Astrocyte of the hippocampus (primary cell): ENCODE measurements at places on chromosomes 4 and X.
A peak's percentile ranks its signal among the peaks of the same experiment; 100 is the strongest.

GRCh38 chrX:9071031-9071650 is 37.2 kb upstream of the FAM9B start:
- peak; percentile 48 for DNase-seq

DNA sequence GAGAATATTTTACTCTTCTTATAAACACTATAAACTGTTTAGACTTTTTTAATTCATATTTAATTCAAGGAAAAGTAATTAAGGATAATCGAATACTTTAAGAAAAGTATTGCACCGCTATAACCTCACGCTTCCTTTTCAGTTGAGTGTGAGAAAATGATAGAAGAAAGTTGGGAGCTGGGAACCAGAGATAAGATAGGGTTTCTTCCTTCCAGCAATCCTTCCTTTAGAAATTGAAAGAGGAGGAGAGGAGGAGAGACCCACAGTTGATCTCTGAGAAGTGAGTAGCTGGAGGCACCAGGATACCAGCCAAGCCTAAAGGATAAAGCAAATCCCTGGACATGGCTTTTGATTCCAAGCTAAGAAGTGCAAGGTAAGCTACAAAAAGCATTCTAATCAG is 242.3 kb upstream of the NOCT start:
- no peak for DNase-seq

DNA sequence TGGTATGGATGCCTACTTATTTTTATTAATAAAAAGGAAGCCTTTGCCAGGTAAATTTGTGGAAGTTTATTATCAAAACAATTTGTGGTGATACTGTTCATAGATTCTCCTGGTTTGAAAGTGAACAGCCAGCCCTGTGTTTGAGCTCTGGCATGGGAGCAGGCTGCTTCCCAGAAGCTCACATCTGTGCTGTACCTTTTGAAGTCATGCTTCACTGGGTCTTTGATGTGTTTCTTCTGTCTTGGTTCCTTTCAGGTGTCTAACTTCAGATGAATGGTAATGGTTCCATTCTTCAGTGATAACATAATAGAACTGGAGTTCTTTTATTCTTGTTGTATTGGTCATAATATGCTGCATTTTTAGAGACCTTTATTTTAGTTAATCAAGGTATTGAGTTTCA is 85.5 kb downstream of the BMPR1B start:
- no peak for DNase-seq

DNA sequence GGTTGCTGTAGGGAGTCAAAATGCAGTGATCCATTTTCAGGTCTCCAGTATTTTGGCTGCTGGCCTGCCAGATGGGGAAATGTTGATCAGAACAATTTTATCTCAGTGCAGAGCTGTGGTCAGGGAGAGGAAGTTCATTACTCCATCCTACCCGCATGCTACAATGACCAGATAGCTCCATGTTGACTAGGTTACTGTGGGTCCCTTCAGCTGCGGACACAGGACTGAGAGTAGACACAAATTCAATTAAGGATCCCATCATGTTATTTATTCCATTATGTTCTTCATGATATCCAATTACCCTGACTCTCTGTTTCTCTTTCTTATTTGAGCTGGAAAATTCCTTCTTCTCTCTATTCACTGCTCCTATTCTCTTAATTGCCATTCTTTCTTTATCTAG is 16.3 kb downstream of the SYNPO2 start:
- DNase-seq = no peak

DNA sequence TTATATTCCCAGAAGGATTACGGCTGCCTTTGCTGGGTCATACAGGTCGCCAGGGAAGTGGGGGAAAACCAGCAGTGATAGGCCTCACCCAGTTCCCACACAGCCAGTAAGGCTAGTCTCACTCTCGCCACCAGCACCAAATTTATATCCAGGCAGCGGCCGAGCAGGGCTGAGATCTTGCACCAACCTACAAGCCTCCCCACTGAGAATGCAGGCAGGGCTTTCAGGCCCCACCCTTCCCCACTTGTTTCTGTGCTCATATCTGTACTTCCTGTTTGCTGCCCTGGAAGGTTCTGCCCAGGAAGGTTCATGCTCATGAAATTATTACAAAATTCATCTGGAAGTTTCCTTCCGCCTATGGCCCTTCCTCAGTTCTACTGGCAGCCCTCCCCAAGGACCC is 179.7 kb downstream of the STIM2 start:
- no peak for DNase-seq

DNA sequence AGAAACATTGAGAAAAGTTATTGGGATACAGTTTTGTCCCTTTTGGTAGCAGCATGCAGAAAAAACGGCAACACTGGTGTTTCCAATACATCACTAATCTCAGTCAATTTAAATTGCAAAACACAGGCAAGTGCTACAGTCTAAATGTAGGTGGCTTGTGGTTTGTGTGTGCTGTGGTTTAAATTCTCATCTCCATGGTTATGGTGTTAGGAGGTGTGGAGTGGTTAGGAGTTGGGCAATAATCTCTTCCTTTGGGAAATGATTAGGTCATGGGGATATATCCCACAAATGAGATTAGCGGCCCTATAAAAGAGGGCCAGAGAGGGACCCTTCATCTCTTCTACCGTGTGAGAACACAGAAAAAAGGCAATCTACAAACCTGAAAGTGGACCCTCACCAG is 1344.3 kb downstream of the ADGRL3 start:
- DNase-seq = peak; percentile 37

- no peak for DNase-seq
These were observed 102.8 kb upstream of the PCDH18 start for GRCh38 chr4:137635108-137635507.

GRCh38 chr4:143616771-143617170 is 83.7 kb downstream of the FREM3 start:
- DNase-seq = peak; percentile 77

GRCh38 chr4:52376132-52376704 is 282.9 kb downstream of the USP46 start:
- DNase-seq = peak; percentile 69

DNA sequence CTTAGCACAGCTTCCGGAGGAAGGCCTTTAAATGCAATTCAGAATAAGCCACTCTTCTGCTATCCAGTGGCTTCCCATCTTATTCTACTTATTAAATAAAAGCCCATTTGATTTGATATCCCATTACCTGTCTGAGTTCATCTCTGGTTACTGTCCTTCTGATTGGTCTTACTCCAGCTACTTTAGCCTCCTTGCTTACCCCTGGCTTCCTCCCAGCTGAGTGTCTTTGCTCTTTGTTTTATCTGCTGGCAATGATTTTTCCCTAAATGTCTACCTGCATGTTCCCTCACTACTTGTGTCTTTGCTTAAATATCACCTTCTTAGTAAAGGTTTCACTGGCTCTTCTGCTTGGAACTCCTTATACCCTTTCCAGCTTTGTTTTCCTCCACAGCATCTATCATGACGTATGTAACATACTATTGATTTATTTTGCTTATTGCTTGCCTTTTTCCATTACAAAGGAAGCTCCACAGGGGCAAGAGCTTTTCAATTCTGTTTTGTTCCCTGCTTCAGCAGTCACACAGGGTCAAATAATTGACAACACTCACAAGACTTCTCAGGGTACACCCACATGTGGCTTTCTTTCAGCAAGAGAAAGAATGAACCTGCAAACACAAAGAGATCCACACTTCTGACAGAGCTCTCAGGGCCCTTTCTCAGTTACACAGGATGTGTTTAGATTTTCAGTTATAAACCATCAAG is 63.8 kb downstream of the TBC1D19 start:
- DNase-seq = no peak

DNA sequence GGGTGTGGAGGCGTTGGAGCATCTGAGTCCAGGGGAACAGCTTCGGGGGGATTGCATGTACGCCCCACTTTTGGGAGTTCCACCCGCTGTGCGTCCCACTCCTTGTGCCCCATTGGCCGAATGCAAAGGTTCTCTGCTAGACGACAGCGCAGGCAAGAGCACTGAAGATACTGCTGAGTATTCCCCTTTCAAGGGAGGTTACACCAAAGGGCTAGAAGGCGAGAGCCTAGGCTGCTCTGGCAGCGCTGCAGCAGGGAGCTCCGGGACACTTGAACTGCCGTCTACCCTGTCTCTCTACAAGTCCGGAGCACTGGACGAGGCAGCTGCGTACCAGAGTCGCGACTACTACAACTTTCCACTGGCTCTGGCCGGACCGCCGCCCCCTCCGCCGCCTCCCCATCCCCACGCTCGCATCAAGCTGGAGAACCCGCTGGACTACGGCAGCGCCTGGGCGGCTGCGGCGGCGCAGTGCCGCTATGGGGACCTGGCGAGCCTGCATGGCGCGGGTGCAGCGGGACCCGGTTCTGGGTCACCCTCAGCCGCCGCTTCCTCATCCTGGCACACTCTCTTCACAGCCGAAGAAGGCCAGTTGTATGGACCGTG is 2.2 kb downstream of the AR start:
- DNase-seq = peak; percentile 56

DNA sequence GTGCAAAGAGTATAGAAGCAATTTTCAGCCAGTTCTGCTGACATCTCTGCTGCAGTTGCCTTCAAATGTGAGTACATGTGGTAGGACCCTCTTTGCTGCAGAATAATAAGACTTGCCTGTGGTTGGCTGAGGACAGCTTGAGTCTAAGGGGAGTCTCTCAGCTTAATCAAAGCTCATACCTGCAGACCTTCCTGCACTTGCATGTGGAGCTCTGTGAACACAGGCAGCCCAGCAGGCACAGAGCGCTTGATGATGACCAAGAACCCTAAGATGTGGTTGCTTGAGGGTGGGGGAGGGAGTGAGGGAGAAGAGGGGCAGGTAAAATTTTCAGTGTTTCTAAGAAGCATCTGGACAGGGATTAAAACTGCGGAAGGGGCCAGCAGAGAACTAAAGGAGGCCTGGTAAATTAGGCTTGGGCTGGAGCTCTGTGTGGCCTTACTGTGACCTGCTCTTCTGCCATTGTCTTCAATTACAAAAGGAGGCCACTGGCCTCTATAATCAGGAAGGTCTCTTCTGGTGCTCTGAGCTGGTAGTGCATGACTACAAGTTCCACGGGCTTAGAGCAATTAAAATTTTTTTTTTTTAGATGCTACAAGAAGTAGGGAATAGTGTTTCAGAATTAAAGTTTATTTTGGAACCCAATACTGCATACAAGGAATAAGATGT is 59.9 kb upstream of the CHRNA9 start:
- DNase-seq = no peak

DNA sequence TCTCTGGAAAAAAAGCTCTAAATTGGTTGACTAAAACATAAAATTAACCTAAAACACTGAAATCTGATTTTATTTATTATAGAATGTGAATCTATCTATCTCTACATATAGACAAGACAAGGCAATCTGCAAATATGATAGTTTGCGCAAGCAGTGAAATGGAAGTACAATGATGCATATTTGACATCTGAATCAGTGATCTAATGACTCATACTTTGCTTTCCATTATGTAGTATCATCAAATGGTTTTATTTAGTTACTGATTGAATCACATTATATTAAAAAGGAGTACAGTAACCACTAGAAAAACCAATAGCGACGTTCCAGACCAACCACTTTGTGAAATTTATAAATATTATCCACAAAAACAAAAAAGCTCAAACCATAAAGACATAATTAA is 1969.3 kb downstream of the PCDH7 start:
- no peak for DNase-seq

DNA sequence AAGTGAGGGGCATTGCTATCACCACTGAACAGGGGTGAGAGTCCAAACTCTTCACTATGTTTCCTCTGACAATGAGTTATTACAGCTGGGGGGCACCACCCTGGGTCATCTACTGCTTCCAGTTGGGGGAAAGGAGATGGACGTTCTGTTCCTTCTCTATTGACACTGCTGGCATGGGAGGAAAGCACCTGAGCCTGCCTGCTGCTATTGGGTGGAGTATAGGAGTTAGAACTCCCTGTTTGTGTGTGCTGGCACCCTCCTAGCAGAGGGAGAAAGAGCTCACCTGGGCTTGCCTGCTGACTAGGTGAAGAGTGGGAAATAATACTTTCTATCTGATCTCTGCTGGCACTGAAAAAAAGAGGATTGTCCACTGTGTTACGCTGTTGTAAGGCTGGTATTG is 163.8 kb downstream of the MSN start:
- DNase-seq = no peak

GRCh38 chr4:101142259-101142658 is 205.1 kb downstream of the PPP3CA start:
- no peak for DNase-seq

- DNase-seq = no peak
These were observed 129.0 kb downstream of the BTC start for GRCh38 chr4:74665346-74665745.

DNA sequence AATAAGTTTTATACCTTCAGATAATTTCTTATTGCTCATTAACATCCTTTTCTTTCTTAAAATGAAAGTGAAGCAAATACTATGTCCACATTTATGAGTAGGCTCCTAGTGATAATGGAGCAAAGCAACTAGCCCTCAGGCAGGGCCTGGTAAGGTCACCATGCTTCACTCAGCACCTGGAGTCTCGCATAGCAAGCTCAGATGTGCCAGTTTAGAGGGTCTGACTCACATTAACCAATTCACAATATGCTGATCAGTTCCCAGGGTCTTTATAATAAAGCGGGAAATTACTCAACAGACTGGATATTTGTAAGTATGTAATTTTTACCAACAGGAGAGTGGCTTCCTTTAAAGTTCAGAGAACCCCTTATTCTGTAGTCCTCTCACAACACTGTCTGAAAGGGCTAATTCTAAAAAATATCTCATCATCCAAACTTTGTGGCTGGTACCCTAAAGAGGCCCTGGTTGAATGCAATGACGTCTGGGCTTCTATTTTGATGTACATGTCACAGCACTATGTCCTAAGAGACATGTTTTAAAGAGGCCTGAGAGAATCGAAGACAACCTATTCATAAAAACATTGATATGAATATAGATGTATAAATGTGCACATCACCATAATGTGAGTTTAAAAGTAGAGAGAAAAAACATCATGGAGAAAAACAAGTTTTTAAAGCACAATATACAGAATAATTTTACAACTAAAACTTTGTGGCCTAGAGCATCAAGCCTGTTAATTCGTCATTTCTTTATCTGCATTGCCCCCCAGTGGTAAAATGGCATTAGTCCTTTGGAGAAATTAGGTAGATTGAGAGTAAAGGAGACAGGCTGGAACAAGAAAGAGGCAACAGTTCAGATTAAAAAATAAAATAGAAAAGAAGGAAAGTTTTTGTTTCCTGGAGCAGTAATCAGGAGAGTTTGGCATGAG is 44.3 kb downstream of the IL21 start:
- peak; percentile 75 for DNase-seq

- DNase-seq = no peak
These were observed 23.9 kb downstream of the RELL1 start for GRCh38 chr4:37662251-37662650.

- no peak for DNase-seq
These were observed 32.0 kb downstream of the NAP1L2 start for GRCh38 chrX:73182502-73183114.

DNA sequence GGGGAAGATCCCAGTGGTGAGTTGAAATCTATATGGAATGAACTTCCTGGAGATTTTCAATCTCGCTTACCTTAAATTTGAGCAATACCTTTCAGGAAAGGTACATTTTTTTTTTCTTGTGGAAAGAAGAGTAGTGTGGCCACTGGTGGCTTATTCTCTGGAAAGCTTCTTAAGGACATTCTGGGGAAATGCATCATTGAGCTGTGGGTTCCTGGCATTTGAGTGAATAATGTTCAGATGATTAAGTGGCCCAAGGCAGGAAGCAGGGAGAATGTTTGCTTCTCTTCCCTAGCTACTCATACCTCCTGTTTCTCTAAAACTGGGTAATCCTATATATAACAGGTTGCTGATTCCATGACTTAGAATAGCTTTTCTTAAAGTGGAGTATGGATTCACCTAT is 31.8 kb downstream of the STAG2 start:
- DNase-seq = peak; percentile 58
